ENCODE measurements at places on chromosomes 16 and 17.

DNA sequence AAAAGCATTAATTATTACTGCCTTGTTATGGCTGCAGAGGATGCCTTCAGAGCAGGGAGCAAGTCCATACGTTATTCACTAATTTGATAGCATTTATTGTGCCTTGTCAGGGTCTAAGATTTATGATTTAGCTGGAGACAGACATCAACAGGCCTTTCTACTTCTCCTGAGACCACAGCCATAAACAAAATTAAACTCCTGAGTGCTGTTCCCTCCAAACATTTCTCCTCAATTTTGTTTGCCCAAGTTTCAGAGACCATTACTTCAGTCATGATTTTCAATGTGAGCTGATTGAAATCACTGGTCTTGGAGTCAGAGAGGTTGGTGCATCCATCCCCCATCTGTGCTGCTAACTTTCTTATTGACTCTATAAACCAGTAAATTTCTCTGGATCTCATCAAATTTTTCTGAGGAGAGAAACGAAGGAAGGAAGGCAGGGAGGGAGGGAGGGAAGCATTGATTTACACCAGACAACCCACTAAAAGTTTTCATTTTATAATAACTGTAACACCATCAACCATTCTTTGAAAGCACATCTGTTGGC, 423.6 kb upstream of the CDH11 start:
- H3K27me3 ChIP-seq = no peaks in the 10 kb centered on the region
- H3K4me3 ChIP-seq = no peak overlapping the region
- no peaks in the 10 kb centered on the region for H3K36me3 ChIP-seq
- no peak overlapping the region for H3K27ac ChIP-seq
- H3K4me1 ChIP-seq = no peaks in the 10 kb centered on the region

- no peak for ATAC-seq
- peaks cover 39% of the 10 kb centered on the region for H3K27me3 ChIP-seq
- H3K4me3 ChIP-seq = no peak overlapping the region
- H3K4me1 ChIP-seq = no peaks in the 10 kb centered on the region
- no peak overlapping the region for H3K27ac ChIP-seq
These were observed 95.7 kb upstream of the SOX9 start for GRCh38 chr17:72025113-72025512.

DNA sequence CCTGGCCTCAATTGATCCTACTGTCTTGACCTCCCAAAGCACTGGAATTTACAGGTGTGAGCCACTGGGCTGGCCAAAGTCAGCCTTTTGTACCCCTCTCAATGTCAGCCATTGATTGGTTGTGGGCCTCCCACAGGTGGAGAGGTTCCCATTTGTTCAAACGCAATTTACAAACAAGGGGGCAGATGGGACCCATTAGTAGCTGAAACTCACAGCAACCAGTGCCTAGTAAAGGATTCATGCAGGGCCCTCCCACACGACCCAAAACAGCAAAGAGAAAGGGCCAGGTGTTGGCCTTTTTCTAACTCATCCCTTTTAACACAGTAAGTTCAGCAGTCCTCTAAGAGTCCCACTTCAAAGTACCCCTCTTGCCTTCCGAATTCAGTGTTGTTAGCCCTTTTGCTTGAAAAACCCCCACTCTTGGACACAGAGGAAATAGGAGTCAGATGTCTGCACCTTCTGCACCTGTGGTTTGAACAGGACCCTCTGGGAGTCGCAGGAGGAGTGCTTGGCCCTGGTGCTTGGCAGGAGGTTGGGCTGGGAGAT, 89.2 kb downstream of the PITPNC1 start:
- no peaks in the 10 kb centered on the region for H3K27me3 ChIP-seq
- no peaks in the 10 kb centered on the region for H3K36me3 ChIP-seq
- H3K4me3 ChIP-seq = no peak overlapping the region
- ATAC-seq = no peak
- no peaks in the 10 kb centered on the region for H3K4me1 ChIP-seq

- no peak overlapping the region for H3K27ac ChIP-seq
- H3K4me3 ChIP-seq = no peak overlapping the region
- no peaks in the 10 kb centered on the region for H3K4me1 ChIP-seq
These were observed 13.8 kb downstream of the CPNE7 start for GRCh38 chr16:89589241-89589926.

- H3K27me3 ChIP-seq = no peaks in the 10 kb centered on the region
- no peaks in the 10 kb centered on the region for H3K36me3 ChIP-seq
- no peaks in the 10 kb centered on the region for H3K4me1 ChIP-seq
- ATAC-seq = no peak
These were observed 7.5 kb upstream of the RASD1 start for GRCh38 chr17:17503566-17504130.

DNA sequence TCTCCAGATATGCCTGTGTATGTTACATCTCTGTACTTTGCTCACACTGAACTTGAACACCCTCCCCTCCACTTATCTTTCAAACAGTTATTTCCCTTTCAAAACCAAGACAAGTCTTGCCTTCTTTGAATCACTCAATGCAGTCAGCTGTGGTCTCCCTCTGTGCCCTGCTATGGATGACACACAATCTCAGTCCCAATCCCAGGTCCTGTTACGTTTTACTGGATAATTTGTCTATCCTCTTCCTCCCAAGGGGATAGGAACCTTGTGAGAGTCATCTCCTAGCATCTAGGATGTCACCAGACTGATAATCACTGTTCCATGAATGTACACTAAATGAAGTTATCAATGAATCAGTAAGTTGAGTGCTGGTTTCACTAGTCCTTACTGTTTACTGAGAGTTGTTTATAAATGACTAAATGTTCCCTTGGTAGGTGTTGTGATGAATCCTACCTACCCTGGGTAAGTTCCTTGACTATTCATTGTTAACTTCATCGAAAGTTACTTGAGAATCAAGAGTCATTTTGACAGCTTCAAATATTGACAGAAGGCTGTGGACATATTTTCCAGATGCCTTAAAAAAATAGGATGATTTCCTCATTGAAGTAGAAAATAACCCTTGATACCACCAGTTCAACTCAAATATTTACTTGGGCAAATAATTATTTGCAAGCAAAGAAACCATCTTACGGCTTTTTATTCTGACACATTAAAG, 244.9 kb downstream of the PRKCA start:
- no peaks in the 10 kb centered on the region for H3K27me3 ChIP-seq
- no peaks in the 10 kb centered on the region for H3K4me1 ChIP-seq
- H3K4me3 ChIP-seq = no peak overlapping the region
- no peak overlapping the region for H3K27ac ChIP-seq
- ATAC-seq = no peak

DNA sequence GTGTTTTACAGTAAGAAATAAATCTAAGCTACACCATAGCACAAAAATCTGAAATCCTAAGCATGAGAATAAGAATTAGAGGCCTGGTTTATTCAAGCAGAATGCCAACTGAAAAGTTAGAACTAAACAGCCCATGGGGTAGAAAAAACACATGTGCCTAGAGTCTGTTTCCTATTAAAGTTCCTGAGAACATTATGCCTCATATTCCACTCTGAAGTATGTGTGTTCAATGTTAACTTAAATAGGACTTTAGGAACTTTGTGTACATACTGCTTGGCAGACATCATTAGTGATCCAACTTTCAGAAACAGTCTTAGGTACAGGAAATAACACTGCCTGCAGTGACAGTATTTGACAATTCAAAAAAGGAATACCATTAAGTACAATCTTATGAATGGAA, 18.2 kb downstream of the HEATR6 start:
- peaks cover 13% of the 10 kb centered on the region for H3K36me3 ChIP-seq
- H3K27me3 ChIP-seq = no peaks in the 10 kb centered on the region
- ATAC-seq = no peak
- no peaks in the 10 kb centered on the region for H3K4me1 ChIP-seq
- no peak overlapping the region for H3K4me3 ChIP-seq
- H3K27ac ChIP-seq = no peak overlapping the region

GRCh38 chr16:86574646-86575045, 3.7 kb upstream of the FOXL1 start:
- H3K27me3 ChIP-seq = peaks cover 100% of the 10 kb centered on the region
- peaks cover 3% of the 10 kb centered on the region for H3K4me1 ChIP-seq
- no peak overlapping the region for H3K27ac ChIP-seq
- no peak overlapping the region for H3K4me3 ChIP-seq
- H3K36me3 ChIP-seq = no peaks in the 10 kb centered on the region
- ATAC-seq = no peak

DNA sequence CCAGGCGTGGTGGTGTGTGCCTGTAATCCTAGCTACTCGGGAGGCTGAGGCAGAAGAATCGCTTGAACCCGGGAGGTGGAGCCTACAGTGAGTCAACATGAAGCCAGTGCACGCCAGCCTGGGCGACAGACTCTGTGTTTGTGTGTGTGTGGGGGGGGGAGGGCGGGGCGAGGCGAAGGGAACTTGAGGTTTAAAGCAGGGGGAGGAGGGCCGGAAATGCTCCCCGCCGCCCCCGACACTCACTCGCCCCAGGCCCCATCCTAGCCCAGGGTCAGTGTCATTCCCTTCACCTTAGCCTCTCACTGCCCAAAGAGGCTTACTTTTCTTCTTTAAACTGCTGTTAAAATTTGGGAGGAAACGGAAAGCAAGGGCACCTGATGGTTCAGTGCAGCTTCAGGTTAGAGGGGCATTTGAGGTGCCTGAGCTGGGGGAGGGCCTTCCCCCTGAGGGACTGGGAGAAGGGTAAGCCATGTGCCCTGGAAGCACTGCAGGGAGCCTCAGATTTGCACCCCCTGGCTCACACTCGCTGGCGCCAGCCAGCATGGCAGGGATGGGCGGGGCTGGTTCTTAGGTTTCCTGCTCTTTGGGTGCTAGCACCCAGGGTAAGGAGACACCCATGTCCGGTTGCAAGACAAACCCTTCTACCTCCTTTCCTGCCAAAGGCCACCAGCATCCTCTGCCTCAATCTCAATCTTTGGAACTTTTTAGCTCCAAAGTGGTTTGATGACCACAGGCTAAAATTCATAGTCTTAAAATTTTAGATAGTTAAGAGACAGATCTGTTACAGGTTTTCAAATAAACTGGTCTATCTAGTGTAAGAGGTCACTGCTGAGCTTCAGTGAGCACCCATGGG, 2.2 kb upstream of the LIMD2 start:
- no peaks in the 10 kb centered on the region for H3K27me3 ChIP-seq
- H3K36me3 ChIP-seq = peaks cover 46% of the 10 kb centered on the region
- H3K4me3 ChIP-seq = no peak overlapping the region
- H3K27ac ChIP-seq = no peak overlapping the region
- H3K4me1 ChIP-seq = peaks cover 19% of the 10 kb centered on the region

Data from gastroesophageal sphincter (tissue), 4 donors.